NCI-H1048 (cell line): ENCODE measurements at places on chromosomes 7 and 10.

GRCh38 chr7:100158229-100159098, at the start of gene TRAPPC14:
TSS of gene TRAPPC14 (minus strand) at chr7:100158723. CDS start at chr7:100158499, 224 bp downstream.
- DNase-seq: peak; percentile 31

DNA sequence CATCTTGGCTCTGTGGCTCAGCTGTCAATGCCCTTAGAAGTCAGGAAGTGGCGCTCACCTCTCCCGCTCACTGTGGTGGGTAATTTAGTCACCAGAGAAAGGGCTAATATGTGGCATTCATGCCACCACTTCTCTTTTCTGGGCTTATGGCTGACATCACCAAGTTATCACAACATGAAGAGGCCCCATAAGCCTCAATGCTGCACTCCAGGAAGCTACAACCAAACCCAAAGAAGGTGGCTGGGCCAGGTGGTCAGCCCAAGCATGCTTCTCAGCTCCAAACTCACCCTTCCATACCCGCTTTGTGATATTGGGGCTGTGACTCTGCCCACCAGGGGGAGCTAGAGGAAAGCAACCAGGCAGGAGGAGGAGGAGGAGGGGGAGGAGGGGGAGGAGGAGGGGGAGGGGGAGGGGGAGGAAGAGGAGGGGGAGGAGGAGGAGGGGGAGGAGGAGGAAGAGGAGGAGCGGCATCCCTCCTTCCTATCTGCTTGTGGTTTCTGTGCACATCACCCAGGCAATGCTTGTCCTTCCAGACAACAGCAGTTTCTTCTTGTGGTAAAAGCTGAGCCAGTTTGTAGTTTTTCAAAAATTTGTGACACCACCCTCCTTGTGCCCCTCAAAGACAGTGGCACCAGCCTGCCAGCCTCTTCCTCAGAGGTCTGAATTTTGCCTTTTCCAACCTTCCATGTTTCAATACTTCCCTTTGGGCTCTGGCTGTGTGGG, 42.1 kb downstream of the CYP26A1 start:
- peak; percentile 50 for DNase-seq

DNA sequence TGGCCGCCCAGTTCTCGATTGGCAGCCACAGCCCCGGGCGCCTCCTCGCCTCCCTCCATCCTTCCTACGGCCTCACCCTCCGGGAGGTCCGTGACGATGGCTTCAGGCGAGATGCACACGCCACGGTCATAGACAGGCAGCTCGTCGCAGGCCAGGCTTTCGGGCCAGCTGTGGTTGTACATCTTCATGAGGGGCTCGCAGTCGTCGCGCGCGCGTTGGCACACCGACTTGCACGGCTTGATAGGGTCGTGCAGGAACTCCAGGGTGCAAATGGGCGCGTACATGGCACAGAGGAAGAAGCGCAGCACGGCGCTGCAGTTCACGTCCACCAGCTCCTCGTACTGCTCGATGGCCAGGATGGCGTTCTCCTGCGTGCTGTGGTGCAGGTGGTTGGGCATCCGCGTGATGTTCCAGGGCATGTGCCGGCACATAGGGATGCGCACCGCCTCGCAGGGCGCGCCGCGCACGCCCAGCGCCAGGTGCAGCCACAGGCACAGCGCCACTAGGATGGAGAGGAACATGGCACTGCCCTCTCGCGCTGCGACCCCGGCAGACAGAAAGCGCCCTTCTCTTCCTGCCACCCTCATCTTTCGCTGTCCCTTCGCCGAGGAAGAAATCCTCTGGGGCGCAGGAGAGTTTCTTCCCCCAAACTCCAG, 472 bp downstream of the SFRP4 start:
- no peak for DNase-seq

GRCh38 chr10:13792006-13792405, 205.2 kb downstream of the PRPF18 start:
- DNase-seq: no peak

DNA sequence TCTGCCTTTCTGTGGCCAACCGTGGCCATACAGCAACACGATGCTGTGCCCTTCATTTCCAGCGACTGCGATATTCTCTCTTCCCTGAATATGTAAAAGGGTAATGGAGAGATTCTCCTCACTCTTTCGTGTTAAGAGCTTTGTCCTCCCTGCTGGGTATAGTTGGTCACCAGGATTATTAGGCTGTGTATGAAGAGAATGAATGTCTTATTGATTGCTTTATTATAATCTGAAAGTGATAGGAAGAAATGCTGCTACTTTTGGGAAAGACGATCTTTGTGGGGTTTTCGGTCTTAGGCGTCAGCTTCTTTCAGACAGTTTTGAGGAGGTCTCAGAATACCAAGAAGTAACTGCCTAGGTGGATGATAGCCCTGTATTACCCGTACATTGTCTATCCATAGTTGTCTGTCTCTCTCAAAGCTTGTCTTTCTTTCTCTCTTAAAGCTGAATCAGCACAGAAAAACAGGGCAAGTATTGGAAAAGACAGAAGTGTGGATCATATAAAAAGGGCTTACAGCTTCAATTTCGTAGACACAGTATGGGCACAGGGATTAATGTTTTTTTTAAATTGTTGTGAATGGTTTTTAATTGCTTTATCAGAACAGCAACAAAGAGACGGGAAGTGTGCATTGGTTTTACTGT, 1.2 kb downstream of the AHCYL2 start:
- no peak for DNase-seq

GRCh38 chr7:158274996-158275395, 312.6 kb downstream of the PTPRN2 start:
- no peak for DNase-seq

DNA sequence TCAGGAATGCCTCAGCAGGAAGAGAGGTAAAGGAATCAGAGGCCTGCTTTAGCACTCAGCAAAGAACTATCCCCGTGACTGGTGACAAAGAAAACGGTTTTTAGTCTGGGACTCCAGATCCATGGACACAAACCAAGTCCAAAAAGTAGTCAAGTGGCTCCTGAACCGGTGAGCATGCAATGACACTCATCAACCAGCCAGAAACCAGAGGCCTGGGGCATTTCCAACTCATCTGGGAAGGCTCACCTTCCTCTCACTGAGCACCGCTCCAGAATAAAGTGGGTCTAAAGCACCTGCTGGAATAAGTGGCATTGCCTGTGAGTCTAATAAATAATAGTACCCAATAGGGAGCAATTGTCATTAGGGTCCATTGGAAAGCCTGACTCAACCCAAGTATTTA, 17.9 kb upstream of the UCN3 start:
- no peak for DNase-seq
